ENCODE measurements at places on chromosomes 7 and 10.

- DNase-seq, result no peak
These were observed 173.6 kb upstream of the NPS start for GRCh38 chr10:127375461-127375860.

GRCh38 chr10:80292607-80293239 lies 3.3 kb upstream of the MAT1A start:
- DNase-seq, result no peak

- peak; percentile 73 for DNase-seq
These were observed 22.8 kb downstream of the LRRC17 start for GRCh38 chr7:102935450-102936115.

GRCh38 chr10:48389846-48390557 lies 83.5 kb downstream of the MAPK8 start:
- no peak for DNase-seq

DNA sequence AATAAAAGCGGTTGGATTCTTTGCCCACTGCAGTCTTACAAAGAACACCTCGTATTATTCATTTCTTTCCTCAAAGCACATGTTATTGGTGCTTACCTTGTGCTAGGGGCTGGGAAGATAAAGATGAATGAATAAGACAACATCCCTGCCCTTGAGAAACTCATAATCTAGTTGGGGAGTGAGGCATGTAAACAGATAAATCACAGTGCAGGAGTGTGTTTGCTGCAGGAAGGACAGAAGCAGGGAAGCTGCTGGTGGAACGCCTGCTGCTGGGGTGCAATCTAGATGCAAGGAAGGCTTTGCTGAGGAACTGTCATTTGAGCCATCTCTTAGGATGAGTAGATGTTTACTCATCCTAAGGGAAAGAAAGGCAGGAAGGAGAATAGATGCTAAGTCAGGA lies 135.6 kb downstream of the TMEM178B start:
- no peak for DNase-seq

- no peak for DNase-seq
These were observed 3.1 kb downstream of the CYREN start for GRCh38 chr7:135167365-135167917.

DNA sequence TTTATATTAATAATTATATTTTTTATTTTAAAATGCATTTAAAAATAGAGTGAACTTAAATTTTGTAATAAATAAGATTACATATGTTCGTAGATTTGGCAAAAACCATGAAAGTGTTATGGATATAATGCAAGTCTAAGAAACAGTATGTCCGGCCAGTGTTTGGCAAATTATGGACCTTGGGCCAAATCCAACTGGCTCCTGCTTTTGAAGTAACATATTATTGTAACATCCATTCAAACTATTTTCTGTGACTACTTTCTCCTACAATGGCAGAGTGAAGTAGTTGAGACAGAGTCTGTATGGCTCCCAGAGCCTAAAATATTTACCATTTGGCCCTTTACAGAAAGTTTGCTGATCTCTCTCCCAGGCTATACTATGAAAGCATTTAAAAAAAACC lies 38.9 kb downstream of the TMEM229A start:
- DNase-seq, result no peak

DNA sequence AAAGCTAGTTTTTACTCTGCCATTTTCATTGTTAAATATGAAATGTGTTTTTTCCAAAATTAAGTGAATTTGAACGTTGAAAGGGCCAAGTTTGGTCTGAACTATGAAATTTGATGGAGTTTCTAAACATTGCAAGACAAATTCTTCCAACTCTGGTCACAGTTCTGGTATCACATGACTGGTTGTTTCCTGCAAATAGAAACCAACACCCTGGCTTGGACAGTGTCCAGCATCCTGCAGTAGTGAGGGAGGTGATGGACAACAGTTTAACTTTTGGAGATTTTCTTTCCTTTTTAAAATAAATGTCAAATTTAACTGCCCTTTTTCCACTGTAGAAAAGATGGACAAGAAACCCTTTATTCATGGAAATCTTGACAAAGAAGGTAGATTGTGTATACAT lies 54.8 kb upstream of the AGBL3 start:
- DNase-seq, result peak; percentile 38

GRCh38 chr7:105130580-105130979 lies 116.6 kb downstream of the KMT2E start:
- DNase-seq, result no peak

GRCh38 chr10:133013463-133013862 lies 71.1 kb upstream of the CFAP46 start:
- DNase-seq, result no peak

GRCh38 chr10:47379445-47379785 lies 4.7 kb downstream of the ZNF488 start:
- DNase-seq, result no peak

DNA sequence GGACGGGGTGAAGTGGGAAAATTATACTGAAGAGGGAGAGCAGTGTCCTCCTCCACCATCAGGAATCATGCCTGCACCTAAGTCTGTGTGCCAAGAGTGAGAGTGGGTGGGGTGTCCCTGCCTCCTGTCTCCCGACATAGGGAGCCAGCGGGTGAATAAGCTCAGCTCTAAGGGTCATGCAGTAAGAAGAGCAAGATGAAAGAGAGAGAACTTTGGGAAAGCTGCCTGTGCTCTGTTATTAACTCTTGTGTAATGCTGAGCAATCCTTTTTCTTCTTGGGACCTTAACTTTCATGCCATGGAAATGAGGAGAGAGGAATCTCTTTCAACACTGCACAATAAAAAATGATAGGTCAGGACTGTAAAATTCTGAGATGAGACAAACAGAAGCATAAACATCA lies 7.9 kb upstream of the TCAF1 start:
- peak; percentile 22 for DNase-seq

DNA sequence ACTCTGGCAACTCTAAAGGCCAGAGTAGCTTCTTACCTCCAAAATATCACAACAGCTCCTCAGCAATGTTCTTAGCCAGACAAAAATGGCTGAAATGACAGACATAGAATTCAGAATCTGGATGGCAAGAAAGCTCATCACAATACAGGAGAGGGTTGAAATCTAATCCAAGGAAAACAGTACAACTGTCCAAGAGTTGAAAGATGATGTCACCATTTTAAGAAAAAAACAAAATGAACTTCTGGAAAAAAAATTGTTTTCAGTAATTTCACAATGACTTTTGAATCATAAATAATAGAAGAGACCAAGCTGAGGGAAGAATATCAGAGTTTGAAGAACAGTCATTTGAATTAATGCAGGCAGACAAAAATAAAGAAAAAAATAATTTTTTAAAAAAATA lies 479.5 kb downstream of the ZWINT start:
- DNase-seq, result no peak

DNA sequence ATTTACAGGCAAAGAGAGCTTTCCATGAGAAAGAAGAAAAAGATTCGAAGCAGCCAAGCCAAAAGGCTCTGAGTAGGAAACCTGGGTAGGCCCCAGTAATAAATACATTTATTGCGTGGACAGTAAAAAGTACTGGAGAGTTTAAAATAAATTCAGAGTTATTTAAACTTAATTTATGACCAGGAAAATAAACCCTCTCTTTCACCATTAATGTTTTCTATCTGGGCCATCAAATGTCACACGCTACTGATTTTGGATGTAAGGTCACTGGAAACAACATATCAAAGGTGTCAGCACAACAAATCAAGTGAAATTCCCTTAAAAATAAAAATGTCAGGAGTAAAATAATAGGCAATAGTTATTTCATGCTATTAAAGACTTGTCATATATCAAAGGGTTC lies 264.0 kb downstream of the SKAP2 start:
- DNase-seq, result no peak

- DNase-seq, result peak; percentile 35
These were observed 65.5 kb downstream of the C10orf143 start for GRCh38 chr10:130045091-130045652.
